ENCODE measurements at places on chromosomes 11 and 22.

DNA sequence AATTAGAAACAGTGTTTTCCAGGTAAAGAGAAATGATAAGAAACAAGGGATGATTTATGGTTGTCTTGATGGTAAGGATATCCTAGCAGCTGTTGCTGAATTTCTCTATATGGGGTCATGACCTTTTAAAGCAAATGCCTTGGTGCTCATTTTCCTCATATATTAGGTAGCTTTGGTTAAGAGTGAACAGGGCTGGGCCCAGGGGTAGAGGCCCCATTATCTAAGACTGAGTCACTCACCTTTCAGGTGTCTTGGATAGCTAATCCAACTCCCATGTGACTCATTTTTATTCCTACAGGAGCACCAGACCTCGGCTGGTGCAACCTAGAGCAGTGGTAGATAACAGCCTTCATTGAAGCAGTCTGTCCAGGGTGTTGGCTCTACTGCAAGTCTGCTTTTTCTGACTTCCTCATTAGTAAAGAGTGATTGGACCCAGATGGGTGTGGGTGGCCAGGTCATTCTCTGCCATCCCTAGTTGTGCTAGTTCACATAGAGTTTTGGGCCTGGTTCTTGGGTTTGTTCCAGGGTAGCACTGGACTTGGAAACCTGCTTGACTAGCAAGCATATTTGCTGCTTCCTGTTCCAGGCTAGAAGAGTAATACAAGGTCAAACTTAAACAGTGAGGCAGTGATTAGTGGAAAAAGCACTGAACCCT lies 37.4 kb downstream of the CTNND1 start:
- no peak for DNase-seq

DNA sequence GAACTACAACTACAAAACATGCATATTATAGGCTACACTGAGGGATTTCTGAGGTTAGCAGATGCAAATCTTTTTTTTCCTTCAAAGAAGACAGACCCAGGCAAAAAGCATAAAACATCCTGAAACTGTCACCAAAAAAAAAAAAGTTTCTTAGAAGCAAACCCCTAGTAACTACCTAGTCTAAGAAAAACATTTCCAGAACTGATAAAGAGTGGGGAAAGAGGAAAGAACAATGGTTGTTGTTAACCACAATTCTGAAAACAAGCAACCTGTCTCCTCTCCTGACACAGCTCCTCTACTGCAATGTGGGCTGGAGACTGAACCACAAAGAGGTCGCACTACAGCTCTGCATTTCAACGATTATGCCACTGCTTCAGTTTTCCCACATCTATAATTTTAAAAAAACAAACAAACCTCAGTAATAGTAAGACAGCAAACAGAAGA lies 15.0 kb downstream of the DENND5A start:
- DNase-seq, result peak; percentile 21

GRCh38 chr22:45664136-45664646 lies 7.4 kb upstream of the ATXN10 start:
- no peak for DNase-seq

- no peak for DNase-seq
These were observed 11.9 kb downstream of the MS4A8 start for GRCh38 chr11:60711276-60711675.

DNA sequence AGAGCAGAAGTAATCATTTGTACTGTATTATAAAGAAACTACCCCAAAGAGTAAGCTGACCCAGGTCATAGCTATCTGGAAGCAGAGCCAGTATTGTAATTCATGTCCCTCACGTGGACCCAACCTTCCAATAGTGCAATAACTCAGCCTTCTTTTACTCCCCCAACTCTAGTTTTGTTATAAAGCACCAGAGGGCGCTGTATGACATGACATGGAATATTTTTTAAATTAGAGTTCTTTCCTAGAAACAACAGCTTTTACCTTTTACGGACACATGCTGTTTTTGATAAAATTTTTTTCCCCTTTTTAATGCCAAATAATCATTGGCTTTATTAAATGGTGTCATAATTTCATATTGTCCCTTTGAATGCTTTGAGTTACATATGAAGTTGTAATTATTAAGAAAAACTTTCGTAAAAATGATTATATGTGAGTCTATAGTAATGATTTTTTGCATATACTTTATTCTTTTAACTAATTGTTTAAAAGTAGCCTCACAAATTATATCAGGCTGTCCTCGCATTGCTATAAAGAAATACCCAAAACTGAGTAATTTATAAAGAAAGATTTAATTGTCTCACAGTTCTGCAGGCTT lies 76.9 kb downstream of the DKK3 start:
- DNase-seq, result peak; percentile 18

DNA sequence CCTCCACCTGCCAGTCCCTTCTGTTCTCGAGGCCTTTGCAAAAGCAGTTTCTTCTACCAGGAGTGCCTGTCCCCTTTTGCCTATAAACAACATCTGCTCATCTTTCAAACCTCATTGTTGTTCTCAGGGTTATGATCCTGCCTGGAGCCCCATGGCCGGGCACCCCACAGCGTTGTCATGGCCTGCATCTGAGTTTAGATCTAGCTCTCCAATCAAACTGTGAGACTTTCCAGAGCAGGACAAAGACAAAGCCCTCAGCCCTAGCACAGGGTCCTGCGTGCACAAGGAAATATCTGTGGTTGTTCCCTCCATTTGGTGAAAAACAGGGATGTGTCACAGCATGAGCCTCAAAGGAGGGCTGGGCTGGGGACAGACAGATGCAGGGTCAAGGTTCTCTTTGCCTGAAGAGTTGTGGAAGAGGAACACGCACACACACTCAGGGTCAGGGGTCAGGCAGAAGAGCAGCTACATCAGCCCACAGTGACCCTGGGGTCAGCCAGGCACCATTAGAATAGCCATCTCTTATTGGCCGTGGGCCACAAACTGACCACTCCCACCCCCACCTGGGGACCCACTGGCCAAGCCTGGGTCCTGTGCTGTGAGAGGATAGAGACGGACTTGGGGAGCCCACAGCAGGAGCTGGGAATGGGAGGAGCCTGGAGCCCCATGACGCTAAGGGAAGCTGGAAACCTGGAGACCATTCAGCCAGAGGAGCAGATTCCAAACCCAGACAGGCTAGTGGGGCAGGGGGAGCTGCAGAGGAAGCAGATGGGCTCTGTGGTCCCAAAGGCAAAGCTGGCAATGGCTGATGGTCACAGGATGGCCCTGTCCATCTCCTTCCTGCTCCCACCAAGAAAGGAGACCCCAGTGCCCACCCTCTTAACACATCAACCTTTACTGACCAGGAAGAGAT lies 99.4 kb downstream of the PDE2A start:
- no peak for DNase-seq

GRCh38 chr22:46539169-46539568 lies 1.7 kb upstream of the CELSR1 start:
- no peak for DNase-seq

DNA sequence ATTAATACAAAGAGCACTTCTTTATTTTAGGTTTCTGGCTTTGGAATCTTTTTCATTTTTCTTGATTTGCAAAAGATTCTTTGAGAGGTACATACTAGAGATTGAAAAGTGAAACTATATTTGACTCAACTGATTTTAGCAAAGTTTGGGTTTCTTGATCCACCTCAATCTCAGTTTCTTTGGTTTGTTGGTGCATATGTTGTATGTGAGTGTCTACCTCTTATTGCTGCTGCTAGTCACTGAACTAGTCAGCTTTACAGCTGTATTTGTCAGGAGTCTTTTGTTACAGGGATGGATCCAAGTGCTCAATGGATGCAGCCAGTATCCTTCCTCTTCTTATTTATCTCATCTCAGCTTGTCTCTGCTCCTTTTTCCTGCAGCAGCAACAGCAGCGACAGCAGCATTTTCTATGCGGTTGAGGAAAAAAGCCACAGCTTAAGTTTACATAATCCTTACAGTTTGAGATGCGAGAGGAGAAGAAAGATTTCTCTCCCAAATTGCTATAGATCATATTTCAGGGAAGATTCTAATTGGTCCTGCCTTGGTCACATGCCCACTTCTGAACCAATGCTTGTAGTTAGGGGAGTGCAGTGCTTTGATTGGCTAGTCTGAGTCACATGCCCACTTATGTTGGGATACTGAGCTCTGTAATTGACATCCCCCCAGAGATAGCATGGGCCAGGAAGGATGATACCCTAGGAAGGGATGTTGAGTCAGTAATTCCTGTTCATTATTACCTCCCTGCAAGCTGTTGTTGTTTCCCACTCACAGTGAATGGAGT lies 10.0 kb upstream of the ZNRF3 start:
- no peak for DNase-seq

DNA sequence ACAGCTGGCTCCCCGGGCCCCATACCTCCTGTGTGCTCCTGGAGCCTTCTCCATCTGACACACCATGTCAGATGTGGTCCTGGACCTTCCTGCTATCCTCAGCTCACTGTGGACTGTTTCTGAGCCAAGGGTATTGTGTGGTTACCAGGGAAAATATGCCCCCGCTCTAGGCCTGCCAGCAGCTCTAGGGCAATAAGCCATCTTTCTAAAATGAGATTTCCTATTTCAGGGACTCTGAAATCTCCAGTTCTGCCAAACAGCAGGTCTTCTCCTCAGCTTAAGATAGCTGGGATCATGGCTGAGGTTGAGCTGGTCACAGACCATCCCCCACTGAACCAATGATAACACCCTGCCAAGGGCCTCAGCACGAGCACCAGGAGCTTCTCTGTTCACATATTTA lies 227.6 kb downstream of the ST3GAL4 start:
- no peak for DNase-seq

- DNase-seq, result peak; percentile 72
These were observed 166.8 kb downstream of the CSNK2A3 start for GRCh38 chr11:11186249-11186648.

GRCh38 chr11:47165253-47165840 lies 11.3 kb downstream of the ARFGAP2 start:
- no peak for DNase-seq

GRCh38 chr11:124285610-124286344 lies 28.0 kb downstream of the OR8D1 start:
- peak; percentile 99 for DNase-seq

Data from NCI-H526 (cell line).